ENCODE measurements at places on chromosomes 1 and 21.

- DNase-seq: no peak
These were observed 108.0 kb upstream of the KCTD3 start for GRCh38 chr1:215459136-215459535.

DNA sequence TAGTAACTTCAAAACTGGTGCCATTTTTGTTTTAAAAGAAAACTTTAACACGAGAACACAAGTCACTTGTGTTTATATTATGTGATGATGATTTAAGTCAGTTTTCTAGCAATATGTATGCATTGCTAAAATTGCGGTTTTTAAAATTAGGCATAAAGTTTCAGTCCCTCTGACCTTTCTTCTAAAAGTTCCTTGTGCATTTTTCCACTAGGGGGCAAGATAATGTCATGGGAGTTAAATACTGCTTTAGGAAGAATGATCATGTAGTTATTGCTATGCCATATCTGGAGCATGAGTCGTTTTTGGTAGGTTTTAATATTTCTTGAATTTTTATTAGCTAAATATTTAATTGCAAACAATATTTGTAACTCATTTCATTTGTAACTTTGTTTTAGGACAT, 10.7 kb downstream of the CDC7 start:
- DNase-seq: no peak

DNA sequence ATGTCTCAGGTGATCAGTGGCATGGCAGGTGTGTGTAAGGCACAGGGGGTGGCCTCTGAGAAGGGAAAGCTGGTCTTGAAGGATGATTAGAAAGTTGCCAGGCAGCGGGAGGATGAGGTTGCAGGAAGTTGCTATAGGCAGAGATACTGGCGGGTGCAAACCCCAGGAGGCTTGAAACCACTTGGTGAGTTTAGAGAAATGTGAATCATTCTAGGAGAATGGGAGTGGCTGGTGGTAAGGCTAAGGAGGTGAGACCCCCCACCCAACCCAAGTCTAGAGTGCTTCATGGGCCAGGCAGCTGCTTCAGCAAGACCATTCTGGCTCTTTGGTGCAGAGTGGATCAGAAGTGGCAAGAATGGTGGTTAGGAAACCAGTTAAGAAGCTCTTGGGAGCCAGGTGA, 9.0 kb downstream of the SH2D2A start:
- DNase-seq: no peak

- peak; percentile 83 for DNase-seq
These were observed 24.3 kb upstream of the PLCH2 start for GRCh38 chr1:2451741-2452140.
